ENCODE measurements at places on chromosomes 16 and 17.
A peak's percentile ranks its signal among the peaks of the same experiment; 100 is the strongest.

DNA sequence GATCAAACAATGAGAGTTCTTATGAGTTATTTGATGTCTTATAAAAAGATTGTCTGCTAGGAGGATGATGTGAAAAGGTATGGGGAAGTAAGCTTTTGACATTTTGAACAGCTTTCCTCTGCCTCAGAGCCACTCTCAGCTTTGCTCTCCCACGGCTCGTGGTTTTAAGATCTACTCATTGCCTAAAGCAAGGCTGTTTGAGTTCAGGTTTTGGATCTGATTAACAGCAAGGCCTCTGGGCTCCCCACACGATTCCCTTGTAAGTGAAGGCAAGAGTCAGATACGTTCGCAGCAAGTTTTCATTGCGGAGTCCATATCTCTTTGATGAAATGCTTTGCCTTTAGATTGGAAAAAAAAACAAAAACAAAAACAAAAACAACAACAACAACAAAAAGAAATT is 515.0 kb upstream of the SALL1 start:
- no peak for DNase-seq

DNA sequence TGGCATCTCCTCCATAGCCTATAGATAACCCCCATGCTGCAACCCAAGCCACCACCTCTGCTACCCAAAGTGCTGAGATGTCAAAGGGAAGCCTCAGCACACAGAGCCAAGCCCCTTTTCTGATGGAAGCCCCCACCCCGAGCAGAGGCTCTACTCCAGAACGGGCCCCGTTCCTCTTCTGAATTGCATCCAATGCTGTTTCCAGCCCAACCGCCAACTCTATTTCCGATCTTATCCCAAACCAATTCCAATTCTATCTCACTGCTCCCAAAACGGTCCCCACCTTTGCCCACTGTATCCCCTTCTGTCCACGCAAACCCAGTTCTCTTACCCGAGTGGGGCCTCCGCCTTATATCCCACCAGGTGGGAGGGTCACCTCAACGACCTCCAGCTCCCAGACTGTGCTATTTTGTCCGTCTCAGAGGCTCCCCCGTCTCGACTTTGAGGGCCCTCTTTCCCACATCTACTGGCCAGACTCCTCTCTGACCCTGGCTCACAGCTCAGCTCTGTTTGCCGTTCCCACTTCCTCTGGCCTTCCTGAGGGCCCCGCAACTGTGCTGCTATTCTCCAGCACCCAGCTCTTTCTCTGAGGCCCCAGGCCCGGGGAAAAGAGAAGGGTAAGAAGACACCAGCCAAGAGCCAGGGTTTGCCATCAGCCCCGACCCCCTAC is 487 bp downstream of the SRL start:
- DNase-seq = no peak

DNA sequence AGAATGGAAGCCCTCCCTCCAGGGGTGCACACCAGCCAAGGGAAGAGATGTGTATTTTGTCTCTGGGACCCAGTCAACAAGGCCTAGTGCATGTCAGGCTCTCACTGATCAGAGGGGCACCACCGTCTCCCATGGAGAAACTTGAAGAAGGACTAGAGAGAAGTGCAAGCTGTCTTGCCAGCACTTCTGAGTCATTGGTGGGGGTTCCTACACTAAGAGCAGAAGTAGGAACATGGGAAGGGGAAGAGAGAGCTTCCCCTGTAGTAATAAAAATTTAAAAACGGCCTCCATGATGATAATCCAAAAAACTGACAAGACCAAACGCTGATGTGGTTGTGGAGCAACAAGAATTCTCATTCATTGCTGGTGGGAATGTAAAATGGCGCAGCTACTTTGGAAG is 46.3 kb downstream of the DYNLRB2 start:
- no peak for DNase-seq

- DNase-seq = no peak
Observed at GRCh38 chr17:31495022-31495885, 103.8 kb downstream of the RAB11FIP4 start.

GRCh38 chr17:63649813-63650212 is 27.6 kb downstream of the MAP3K3 start:
- no peak for DNase-seq

GRCh38 chr16:30582611-30583340 is 2.7 kb downstream of the ZNF785 start:
- no peak for DNase-seq

- DNase-seq = no peak
Observed at GRCh38 chr16:57361404-57361803, 2.8 kb downstream of the CCL22 start.

DNA sequence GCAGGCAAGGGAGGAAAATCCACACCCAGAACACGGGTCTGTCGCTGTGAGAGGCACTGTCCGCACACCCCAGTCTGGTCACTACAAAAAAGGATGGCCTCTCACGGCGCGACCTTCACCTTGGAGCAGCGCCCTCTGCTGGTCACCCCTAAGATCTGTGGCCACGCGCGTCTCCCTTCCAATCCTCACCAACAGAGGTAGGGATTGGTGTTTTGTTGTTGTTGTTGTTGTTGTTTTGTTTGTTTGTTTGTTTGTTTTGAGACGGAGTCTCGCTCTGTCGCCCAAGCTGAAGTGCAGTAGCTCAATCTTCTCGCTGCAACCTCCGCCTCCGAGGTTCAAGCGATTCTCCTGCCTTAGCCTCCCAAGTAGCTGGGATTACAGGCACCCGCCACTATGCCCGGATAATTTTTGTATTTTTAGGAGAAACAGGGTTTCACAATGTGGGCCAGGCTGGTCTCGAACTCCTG is 15.0 kb upstream of the C17orf58 start:
- DNase-seq = peak; percentile 43

- no peak for DNase-seq
Observed at GRCh38 chr16:65875381-65876055, 491.0 kb upstream of the CDH5 start.

GRCh38 chr16:11399261-11399831 is 54.1 kb downstream of the RMI2 start:
- no peak for DNase-seq

- no peak for DNase-seq
Observed at GRCh38 chr17:381941-382643, 29.5 kb upstream of the RPH3AL start.

DNA sequence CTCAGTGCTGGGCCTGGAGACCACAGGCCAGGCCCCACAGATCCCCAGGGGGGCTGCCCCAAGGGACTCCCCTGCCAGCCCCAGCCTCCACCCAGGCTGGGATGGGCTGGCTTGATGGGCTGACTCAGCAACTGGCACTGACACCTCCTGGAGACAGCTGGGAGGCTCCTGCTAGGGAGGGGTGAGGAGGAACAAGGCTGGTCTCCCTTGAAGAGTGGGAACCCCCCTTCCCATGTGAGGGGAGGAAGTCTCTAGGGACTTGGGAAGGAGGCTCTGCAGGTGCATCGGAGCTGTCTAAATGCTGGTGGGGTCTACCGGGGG is 10.4 kb downstream of the NHERF1 start:
- DNase-seq = peak; percentile 85

- no peak for DNase-seq
Observed at GRCh38 chr16:4805231-4805630, 2.8 kb upstream of the ROGDI start.

DNA sequence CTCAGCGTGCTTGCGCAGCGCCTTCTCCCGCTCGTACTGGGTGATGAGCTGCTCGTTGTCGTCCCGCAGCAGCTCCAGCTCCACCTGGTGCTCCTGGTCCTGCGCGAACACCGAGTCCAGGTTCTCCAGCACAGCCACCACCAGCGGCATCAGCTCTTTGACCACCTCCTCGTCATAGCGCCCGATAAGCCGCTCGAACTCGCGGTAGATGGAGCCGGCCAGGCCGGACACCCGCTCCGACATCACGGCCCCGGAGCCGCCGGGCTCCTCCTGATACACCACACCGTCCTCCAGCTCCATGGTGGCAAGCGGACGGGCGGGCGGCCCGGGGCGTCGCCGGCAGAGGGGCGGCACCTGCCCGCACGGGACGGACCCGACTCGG is 320 bp downstream of the SPAG9 start:
- no peak for DNase-seq

GRCh38 chr17:3843935-3844516 is 2.0 kb downstream of the NCBP3 start:
- DNase-seq = no peak

GRCh38 chr17:66445229-66445628 is 142.8 kb downstream of the PRKCA start:
- DNase-seq = no peak

DNA sequence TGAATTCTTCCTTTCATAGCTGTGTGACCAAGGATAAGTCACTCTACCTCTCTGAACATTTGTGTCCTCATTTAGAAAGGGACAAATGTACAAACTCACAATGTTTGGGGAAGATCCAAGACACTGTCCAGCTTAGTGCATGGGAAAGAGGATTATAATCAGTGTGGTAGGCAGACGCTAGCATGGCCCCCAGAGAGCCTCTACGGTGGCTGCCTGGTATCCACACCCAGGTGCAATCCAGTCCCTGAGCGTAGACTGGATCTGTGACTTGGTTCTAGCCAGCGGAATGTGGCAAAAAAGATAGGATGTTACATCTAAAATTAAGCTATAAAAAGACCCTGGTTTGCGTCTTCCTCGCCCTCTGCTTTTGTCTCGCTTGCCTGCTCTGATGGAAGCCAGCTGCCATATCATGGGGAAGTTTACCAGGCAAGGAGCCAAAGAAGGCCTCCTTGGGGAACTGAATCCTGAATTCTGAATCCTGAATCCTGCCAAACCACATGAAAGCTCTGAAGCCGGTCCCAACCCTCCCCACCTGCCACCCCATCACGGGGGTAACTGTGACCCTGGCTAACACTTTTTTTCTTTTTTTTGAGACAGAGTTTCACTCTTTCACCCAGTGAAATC is 51.7 kb downstream of the PLXDC1 start:
- no peak for DNase-seq

DNA sequence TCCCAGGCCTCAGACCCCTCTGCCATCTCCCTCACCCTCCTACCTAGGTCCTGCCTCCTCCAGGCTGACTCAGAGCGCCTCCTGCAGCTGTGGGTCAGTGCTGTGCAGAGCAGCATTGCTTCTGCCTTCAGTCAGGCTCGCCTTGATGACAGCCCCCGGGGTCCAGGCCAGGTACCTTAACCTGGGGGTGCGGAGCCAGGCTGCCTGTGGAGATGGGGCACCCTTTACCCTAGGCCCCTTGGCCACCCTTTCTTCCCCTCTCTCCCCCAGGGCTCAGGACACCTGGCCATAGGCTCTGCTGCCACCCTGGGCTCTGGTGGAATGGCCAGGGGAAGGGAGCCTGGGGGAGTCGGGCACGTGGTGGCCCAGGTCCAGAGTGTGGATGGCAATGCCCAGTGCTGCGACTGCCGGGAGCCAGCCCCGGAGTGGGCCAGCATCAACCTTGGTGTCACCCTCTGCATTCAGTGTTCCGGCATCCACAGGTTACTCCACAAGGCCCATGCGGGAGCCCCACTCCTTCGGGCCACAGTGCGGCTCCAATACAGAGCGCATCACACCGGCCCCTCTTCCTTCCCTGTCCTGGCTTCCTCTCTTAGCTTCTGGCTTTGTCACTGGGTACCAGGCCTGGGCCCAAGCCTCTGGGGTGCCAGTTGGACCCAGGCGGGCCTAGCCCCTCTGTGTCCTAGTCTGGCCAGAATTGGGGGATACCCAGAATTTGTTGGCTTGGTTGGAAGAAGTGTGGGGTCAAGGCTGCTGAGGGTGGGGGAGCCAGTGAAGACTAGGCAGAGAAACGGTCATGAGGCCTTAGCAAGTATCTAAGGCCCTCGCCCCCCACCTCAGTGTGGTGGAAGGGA is 5.0 kb upstream of the KCTD11 start:
- no peak for DNase-seq

GRCh38 chr17:4189280-4189679 is 46.3 kb downstream of the CYB5D2 start:
- DNase-seq = no peak

- DNase-seq = peak; percentile 78
Observed at GRCh38 chr17:66348584-66349165, 46.3 kb downstream of the PRKCA start.

GRCh38 chr17:66636111-66636510 is 198.8 kb upstream of the CACNG5 start:
- no peak for DNase-seq

DNA sequence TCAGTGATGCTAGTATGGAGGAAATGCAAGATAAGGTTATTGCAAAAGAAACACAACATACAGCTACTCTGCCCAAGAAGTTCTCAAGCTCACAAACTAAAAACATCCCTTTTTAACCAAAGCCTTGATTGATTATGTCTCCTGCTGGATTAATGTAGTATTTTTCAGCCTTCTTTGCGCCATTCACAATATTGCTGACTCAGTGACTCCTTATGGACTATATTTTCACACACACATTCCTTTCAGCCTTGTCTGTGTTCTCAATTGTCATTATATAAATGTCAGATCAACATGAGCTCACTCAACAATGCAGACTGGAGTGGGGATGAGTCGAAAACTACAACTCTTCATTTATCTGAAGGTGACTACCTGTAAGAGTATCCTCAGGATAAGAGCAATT is 579.3 kb upstream of the CDH8 start:
- DNase-seq = no peak

- DNase-seq = no peak
Observed at GRCh38 chr17:28240688-28241340, 78.2 kb upstream of the TMEM97 start.

DNA sequence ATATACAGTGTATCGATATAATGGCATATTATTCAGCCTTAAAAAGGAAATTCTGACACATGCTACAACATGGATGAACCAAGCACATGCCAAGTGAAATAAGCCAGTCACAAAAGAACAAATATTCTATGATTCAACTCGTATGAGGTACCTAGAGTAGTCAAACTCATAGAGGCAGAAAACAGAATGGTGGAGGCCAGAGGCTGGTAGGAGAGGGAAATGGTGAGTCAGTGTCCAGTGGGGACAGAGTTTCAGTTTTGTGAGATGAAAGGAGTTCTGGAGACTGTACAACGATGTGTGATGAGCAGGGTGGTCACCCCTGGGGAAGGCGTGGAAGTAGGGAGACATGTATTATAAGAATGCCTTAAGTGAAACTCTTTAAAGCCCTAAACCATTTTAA is 39.9 kb downstream of the RNF157 start:
- no peak for DNase-seq

GRCh38 chr17:10821054-10821453 is 16.8 kb downstream of the PIRT start:
- DNase-seq = no peak

DNA sequence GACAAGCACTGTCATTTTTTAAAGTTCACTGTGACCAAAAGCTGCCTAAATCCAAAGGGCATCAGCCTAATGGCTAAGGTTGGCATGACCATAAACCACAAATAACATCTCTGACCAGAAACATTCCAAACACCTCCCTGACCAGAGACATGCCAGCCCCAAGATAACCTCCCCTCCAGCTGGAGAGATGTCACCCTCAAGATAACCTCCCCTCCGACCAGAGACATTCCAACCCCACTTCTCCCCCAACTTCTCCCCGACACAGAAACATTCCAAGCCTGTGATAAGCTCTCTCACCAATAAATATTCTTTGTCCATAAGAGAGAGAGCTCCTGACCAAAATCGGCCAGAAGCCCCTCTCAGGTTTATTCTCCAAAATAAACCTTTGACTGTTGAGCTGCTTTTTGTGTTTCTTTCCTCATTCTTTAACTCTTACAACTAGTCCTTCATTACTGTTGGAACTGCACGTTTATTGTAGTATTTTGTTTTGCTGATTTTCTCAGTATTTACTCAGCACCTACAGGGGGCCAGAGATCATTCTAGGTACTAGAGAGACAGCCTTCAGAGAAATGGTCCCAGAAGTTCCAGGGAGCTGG is 325.6 kb downstream of the SLC39A11 start:
- DNase-seq = no peak
